ENCODE measurements at places on chromosomes 16 and 17. TPM values are rescaled to one million over a fixed set of nuclear protein-coding genes. Genes with fewer than 3 reads are reported as not detected.

The DDX19B gene
- 32.2 TPM for total RNA-seq

The SRCIN1 gene
- total RNA-seq = 11.9 TPM

The TMC8 gene
- 0.85 TPM for total RNA-seq

DNA sequence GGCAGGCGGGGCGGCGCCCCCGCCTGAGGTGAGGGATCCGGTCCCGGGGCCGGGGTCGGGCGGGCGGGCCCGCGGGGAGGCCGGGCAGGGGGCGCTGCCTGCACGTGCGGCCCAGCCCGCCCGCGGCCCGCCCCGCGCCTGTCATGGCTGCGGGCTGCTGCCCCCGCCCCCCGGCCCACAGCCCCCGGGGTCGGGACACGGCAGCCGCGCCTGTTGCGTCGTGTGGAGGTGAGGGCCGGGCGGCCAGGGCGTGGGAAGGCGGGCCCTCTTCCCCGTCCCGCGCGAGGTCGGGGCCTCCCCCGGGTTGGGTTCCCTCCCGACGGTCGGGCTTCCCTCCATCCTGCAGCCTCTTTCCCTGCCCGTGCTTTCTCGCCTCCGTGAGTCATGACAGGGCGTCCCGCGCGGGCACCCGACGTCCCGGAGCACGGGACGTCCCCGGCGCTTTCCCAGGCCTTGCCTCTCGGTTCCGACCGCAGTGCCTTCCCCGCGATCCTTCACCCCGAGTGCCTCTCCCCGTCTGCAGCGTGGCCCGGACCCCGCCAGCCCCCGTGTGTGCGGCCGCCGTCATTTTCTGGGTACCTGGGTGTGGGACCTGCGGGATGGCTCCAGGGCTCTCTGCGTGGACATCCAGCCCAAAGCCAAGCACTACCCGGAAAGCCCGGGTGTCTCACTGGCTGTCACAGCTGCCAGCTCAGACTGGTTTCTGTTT lies 76.7 kb downstream of the CHD9 start:
- H3K4me3 ChIP-seq = peak overlapping the region; percentile 88
- peaks cover 25% of the 10 kb centered on the region for H3K4me1 ChIP-seq
- H3K27me3 ChIP-seq = no peaks in the 10 kb centered on the region
- peaks cover 4% of the 10 kb centered on the region for H3K36me3 ChIP-seq
- DNase-seq = peak; percentile 73

DNA sequence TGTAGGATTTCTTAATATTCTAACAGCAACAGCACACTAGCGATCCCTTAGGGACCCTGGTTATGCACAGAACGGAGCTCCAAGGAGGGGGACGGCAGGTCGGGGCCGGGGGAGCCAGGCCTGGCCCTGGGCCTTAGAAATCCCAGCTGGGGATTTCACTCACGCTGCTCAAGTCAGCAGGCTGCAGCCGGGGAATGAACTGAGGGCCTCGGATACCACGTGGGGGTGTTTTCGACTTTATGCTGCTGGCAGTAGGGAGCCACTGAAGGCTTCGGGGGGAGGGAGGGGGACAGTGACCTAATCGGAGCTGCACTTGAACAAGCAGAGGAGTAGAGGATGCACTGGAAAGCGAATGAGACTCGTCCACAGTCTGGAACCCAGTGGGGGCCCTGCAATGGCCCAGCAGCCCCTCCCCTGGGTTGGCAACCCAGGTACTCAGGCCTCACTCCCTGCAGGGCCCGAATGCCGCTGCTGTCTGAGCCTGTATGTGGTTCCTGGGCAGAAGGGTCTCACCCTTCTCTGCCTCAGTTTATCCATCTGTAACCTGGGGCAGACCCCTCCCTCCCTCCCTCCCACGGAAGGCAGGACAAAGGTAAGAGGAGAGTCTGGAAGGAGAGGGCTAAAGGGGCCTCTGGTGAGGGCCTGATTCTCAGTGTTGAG lies 53.7 kb downstream of the RPH3AL start:
- DNase-seq = no peak
- H3K4me1 ChIP-seq = peaks cover 15% of the 10 kb centered on the region
- H3K27me3 ChIP-seq = no peaks in the 10 kb centered on the region
- no peaks in the 10 kb centered on the region for H3K36me3 ChIP-seq
- H3K27ac ChIP-seq = no peak overlapping the region

- H3K4me3 ChIP-seq = no peak overlapping the region
- no peak overlapping the region for H3K27ac ChIP-seq
- H3K27me3 ChIP-seq = peaks cover 3% of the 10 kb centered on the region
- no peaks in the 10 kb centered on the region for H3K36me3 ChIP-seq
Observed at GRCh38 chr16:85303354-85303883, 191.1 kb upstream of the CIBAR2 start.

Data from type B pancreatic cell (in vitro differentiated cells).